Activated CD4-positive, alpha-beta T cell treated with anti-CD3 and anti-CD28 coated beads, Interleukin-2, amount 10 ng/mL, durations not matched to agents 7 days and 5 days (primary cell): ENCODE measurements at places on chromosomes 13 and 19.
A peak's percentile ranks its signal among the peaks of the same experiment; 100 is the strongest.

DNA sequence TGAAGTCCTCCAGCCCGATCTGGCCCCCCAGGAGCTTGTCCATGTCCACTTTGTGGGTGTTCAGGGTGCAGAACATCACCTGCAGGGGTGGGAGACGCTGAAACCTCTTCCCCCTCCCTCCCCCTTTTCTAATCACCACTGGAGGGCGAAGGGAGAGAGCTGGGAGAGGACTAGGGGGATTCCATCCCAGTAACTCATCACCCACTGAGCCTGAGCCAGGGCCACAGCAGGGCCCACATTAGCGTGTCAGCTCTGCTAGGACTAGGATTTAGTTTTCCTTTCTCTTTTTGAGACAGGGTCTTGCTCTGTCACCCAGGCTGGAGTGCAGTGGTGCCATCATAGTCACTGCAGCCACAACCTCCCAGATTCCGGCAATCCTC is 5.5 kb upstream of the PTGER1 start:
- DNase-seq, result no peak

DNA sequence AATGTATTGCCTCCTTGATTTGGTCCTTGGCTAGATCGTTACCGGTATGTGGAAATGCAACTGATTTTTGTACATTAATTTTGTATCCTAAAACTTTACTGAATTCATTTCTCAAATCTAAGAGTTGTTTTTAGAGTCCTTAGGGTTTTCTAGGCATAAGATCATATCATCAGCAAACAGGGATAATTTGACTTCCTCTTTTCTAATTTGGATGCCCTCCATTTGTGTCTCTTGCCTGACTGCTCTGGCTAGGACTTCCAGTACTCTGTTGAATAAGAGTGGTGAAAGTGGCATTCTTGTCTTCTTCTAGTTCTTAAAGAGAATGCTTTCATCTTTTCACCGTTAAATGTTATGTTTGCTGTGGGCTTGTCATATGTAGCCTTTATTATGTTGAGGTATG is 12.0 kb upstream of the CYP2A13 start:
- no peak for DNase-seq

DNA sequence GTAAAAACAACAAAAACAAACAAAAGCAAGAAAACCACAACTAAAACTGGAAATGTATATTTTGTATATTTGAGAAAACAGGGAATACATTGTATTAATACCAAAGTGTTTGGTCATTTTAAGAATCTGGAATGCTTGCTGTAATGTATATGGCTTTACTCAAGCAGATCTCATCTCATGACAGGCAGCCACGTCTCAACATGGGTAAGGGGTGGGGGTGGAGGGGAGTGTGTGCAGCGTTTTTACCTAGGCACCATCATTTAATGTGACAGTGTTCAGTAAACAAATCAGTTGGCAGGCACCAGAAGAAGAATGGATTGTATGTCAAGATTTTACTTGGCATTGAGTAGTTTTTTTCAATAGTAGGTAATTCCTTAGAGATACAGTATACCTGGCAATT is 17.1 kb downstream of the KLF5 start:
- DNase-seq, result no peak

DNA sequence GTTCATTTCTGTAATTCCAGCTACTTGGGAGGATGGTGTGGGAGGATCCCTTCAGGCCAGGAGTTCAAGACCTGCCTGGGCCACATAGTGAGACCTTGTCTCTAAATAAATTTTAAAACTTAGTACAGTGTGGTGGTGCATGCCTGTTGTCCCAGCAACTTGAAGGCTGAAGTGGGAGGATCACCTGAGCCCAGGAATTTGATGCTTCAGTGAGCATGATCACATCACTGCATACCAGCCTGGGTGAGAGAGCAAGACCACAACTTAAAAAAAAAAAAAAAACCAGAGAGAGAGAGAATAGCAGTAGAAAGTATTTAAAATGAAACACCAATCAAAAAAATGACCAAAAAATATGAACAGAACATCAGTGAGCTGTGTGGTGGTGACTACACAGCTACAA is 7.1 kb upstream of the ZNF823 start:
- DNase-seq, result no peak

DNA sequence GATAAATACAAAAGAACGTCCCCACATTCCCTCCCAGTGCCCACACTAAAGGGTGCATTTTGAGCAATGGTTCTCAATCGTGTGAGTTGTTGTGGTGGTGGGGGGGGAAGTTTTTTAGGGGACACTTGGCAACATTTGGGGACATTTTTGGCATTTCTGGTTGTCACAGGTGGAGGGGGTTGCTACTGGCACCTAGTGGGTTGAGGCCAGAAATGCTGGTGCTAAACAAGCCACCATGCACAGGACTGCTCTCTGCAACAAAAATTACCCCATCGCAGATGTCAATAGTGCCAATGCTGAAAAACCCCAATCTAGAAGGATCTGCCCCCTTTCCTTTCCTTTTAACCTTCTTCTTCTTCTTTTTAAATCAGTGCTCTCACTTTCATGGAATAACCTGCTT is 453.3 kb downstream of the TSHZ3 start:
- no peak for DNase-seq

GRCh38 chr19:49954933-49955332 is 6.0 kb downstream of the SIGLEC11 start:
- no peak for DNase-seq

- no peak for DNase-seq
These were observed 92.7 kb downstream of the ZNF737 start for GRCh38 chr19:20472854-20473253.

DNA sequence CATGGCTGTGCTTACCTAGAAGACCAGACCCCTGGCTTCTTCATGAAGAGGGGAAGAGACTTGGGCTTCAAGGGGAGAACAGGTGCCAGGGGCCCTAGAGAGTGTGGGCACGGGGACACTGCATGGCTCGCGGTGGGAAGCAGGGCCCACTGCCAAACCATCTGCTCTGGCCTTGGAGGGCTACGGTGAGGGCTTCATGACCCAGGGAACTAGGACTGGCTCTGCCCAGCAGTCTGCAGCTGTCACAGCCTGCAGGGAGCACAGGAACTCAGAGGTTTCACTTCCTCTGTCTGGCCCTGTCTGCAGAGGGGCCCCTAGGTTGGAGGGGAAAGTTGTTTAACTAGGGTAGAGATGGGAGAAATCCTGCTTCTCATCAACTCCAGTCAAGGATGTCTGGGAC is 4.3 kb downstream of the ERCC1 start:
- peak; percentile 38 for DNase-seq

DNA sequence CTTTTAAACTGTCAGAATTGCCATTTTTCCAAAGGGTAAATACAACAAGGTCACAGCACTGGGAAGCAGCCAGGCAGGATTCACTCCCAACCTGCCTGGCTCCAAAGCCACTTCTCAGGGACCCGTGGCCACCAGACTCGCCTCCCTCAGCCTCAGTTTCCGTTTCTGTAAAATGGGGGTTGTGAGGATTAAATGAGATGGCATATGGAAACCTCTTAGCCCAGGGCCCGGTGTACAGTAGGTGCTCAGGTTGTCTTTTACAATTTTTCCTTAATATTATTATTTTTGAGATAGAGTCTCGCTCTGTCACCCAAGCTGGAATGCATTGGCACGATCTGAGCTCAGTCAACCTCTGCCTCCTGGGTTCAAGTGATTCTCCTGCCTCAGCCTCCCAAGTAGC is 10.1 kb downstream of the YJU2 start:
- no peak for DNase-seq

- DNase-seq, result no peak
These were observed 185.7 kb upstream of the KL start for GRCh38 chr13:32830336-32831031.

- DNase-seq, result no peak
These were observed 505 bp upstream of the CEACAM5 start for GRCh38 chr19:41707871-41708371.

DNA sequence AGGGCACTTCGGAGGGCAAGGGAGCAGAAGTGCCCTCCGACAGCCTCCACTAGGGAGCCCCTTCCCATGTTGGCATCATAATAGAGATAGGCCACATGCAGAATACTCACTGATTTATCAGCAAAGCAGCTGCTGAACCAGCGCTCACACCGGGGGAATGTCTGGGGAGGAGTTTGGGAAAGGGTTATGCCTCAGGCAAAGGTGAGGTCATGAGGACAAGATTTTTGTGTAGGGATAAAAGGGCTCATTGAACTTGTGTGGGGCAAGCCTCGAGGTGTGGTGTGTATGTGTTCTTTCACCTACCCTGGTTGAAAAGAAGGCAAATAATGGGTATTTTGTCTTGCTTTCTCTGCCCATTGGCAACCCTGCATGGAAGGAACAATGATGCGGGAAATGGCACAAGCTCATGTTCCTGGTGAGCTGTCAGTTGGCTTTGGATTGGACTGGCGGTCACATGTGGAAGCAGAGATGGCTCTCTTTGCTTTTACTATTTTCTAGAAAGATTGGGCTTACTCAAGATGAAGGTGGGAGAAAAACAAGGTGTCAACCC is 39.1 kb upstream of the SLC7A9 start:
- DNase-seq, result no peak

GRCh38 chr19:13670846-13671245 is 93.5 kb upstream of the MRI1 start:
- DNase-seq, result no peak

GRCh38 chr19:40797963-40798682 is 868 bp upstream of the EGLN2 start:
- peak; percentile 72 for DNase-seq

DNA sequence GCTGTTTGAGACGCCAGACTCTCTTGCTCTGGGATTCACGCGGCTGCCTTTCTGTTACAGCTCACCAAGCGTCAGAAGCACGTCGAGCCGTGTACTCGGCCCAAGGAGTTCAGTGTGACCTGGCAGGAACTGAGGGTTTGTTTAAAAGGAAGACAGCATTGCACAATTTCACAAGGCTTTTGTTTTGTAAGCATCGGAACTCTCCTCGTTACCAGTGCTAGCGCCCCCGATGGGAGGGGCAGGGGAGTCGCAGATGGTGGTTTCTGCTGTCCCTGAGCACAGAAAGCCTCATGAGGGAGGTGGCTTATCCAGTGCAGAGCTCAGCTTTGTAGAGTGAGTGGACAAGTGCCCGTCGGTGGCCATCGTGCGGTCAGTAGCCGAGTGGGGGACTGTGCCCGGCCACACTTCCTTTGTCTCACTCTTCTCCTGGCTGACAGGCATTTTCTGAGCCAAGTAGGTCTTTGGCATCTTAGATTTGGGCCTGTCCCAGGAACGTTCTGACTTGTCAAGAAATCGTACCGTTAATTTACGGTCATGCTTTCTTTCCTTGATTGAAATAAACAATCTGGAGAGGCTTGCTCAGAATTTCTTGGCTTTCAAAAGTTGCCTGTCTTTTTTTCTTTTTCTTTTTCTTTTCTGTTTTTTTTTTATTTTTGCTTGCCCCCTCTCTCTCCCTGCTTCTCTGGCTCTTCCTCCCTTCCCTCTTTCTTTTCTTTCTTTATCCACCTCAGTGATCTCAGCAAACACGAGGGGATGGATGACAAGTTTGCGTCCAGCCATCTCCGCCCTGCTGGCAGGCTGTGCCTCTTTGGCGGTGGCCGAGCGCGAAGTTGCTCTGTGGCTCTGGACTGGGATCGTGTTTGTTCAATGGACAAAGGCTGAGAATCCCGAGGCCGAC is 7.7 kb downstream of the KDM4B start:
- no peak for DNase-seq

DNA sequence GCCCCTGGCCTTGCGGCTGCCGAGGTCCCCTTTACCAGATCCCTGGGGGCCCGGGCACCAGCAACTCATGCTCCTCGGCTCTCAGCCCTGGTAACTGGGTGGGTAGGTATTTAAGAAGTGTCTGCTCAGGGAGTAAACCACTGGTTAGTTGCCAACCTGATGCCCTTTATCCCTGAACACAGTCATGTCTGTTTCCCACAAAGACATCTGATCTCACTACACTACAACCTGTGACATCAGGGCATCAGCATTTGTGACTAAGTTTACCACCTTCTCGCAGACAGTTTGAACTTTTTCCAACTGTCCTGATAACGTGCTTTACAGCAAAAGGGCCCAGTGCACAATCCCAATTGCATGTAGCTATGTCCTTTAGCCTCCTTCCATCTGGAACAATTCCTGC is 22.0 kb downstream of the GGACT start:
- DNase-seq, result no peak

DNA sequence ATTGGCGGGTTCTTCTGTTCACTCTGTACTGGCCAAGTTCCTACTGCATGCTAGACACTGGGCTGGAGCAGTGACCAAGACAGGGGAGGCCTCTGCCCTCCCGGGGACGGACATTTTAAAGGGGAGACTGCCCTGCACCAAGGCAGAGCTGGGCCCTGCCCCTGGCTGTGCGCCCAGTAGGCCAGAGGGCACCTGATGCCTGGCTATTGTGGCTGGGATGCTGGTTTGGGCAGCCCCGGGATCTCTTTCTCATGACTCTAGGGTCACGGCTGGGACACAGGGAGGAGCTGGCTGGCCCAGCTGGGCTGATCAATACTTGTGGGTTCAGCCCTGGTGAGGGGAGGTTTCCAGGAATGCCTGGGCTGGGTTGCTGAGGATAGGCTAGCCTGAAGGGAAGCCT is 17.7 kb downstream of the LIPE start:
- DNase-seq, result no peak

GRCh38 chr19:2280633-2281264 is 1.2 kb downstream of the PEAK3 start:
- no peak for DNase-seq

DNA sequence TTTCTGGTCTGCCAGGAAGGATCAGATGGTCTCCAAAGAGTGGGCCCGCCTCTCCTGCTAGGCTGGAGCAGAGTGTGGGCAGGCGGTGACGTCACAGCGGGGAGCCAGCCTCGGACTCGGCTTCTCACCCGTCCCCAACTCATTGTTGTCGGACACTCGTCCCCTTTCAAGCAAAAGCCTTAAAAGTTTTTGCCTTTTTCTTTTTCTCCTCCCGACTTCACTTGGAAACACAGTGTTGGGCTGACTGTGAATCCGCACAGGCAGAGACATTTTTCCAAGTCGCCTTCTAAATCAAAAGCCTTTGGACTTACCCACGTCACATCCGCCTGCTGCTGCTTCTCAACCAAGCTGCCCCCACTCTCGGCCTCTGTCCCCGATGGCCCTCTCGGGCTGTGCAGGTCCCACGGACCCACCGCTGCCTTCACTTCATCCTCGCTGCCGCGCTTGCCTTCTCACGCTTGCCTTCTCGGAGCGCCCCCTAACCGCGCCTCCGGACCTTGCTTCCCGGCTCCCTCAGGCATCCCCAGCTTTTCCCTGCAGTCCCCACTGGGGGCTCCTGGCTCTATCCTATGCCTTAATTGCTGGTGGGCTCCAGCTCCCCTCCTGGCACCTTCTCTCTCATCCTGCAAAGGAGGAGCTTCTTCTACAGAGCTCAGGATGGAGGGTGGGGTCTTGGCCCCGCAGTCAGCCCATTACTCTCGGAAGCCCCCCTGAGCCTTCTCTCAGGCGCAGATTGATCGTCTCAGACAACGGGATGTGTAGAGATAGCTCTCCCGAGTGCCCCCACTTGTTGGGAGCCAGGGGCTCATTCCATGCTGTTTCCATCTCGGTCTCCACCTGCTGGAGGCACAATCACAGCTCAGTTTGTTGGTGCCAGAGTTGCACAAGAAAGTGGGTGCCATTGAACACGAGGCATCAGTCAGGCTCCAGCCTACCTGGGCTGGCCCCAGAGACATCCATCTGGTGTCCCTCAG is 3.9 kb upstream of the ZNF135 start:
- DNase-seq, result no peak

DNA sequence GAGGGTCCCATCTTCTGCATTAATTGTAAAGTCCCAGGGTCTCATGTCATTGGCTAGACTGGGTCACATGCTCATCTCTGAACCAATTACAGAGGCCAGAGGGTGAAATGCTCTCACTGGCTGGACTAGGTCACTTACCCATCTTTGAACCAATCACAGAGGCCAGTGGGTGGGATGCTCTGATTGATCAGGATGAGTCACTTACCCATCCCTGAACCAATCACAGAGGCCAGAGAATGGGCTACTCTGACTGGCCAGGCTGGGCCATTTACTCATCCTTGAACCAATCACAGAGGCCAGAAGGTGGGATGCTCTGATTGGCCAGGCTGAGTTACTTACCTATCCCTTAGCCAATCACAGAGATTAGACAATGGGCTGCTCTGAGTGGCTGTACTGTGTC is 5.3 kb downstream of the MISP start:
- no peak for DNase-seq
